LoVo (cell line): ENCODE measurements at places on chromosomes 6 and 20.

DNA sequence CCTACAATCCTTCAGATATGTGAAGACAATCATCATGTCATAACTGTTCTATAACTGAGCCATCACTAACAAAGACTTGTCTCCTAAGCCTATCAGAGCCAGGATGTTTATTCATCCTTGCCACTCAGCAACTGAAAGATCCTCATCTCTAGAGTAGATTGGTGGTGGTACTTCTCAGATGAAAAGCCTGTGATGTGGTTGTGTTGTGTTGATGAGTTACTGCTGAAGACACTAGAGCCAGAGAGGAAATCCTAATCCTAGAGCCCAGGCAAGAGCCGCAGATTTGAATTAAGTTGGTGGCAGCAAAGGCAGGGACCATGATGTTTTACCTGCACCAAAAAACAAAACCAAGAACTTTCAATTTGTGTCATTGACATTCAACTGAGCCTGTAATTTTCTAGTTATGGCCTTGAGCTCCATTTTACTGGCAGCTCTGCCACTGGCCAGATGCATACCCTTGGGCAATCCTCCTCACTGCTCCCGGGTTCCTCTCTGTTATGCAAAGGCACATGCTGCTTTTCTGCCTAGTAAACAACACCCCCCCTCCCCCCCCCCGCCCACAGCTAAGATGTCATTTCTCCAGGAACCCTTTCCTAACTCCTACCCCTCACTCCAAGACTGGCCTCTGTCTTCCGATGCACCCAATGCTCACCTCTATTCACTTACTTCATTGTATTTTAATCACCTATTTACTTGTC lies 50.2 kb upstream of the REV3L start:
- no peak for DNase-seq

GRCh38 chr6:31470801-31471200 lies 27.1 kb upstream of the MICB start:
- no peak for DNase-seq

- DNase-seq, result no peak
These were observed 560.0 kb downstream of the TBC1D32 start for GRCh38 chr6:120774275-120774674.

DNA sequence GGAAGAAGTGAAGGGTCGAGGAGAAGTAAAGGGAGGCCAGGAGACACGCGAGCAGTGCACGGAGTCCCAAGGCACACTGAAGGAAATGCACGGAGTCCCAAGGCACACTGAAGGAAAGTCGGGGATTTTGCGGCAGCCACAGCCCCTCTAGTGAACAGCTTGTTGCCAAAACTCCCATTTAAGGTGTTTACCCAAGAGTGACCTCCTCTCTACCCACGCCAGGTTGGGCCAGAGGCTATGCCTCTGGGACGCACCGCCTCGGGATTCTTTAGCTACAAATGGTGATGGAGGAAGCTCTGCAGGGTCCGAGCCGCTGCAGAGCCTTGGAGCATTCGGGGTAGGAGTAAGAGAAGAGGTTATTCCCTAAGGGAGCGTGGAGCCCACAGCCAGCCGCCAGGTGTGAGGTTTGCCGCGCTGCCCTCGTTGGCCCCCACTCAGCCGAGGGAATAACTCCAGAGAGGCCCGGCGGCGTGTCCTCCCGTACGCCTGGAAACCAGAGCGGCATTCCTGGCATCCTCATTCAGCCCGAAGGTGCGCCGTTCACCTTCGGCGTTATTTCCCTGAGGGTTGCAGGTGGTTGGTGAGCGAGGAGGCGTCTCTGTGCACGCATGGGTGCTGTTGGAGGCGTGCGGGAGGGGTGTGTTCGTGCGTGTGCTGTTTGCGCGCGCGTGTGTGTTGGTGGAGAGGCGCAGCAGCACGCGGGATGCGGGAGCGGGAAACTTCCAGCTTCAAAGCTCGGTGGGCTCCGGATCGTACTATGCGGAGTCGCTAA lies 3.4 kb upstream of the MAFB start:
- DNase-seq, result no peak

DNA sequence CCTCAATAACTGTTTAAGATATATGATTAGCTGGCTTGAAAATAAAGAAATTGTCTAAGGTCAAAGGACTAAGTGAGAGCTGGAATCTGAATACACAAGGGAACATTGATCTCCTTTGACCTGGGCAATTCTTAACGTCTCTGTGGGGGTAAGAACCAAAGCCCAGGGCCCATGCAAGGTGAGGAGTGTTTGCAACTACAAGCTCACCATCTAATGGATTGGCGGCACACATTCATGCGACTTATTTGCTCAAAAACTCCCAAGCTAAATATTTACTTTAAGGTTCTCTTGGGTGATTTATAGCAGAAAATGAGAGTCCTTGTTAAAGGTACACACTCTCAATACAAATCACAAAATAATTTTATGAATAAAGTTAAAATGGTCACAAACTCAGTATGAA lies 392.0 kb upstream of the FLRT3 start:
- no peak for DNase-seq

- DNase-seq, result no peak
These were observed 26.2 kb upstream of the MRPS18A start for GRCh38 chr6:43713643-43714310.

DNA sequence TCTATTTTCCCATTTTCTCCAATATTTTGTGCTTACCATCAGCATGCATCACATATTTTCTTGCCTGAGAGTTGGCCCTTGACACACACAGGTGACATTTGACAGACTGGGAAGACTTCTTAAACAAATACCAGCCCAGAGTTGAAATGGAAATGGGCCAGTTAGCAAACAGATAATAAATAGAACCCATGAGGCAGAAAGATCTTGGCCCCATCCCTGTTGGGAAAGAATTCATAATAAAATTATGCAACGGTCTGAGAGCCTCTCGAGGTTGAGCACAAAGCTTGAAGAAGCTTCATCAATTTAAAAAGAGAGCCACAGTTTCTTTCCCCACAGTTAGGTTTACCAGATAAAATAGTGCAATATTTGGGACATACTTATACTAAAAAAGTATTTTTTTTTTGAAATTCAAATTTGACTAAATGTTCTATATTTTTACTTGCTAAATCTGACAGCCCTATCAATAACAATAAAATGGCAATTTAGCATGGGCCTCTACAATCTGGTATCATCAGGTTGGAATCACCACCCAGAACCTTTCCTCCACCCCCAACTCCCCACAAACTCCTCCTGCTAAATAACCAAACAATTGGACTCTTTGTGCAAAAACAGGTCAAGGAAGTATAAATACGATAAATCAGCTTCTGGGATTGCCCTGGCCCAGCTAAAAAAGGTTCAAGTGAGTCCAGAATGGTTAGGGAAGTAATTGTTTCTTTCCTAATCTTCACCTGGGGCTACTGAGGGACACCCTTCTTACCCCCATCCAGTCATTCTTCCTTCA lies 129.8 kb downstream of the CD164 start:
- DNase-seq, result peak; percentile 42

GRCh38 chr6:52596371-52597028 lies 19.6 kb upstream of the TRAM2 start:
- DNase-seq, result no peak
